H7 (cell line): ENCODE measurements at places on chromosomes 3 and 15.

GRCh38 chr3:107598926-107599771, 76.4 kb downstream of the BBX start:
- DNase-seq: peak; percentile 8

- no peak for DNase-seq
Measured at GRCh38 chr3:105764378-105765307, 104.2 kb downstream of the CBLB start.

GRCh38 chr3:143258692-143259091, 139.1 kb downstream of the CHST2 start:
- DNase-seq: no peak

DNA sequence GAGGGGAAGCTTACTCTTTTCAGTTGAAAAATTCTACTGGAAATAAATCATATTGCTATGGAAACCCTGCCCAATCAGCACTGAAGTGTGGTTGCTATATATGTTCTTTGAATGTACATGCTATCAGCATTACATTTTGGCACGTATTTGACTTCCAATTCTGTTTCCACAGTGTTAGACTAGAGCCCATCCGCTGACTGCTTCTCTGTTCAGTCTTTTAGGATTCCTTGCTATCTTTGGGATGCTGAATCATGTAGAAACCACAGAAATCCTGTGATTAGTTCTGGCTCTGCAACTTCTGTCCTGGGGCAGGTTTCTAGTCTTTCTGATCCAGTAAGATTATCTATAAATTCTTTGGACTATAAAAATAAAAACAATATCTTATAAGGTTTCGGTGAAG, 128.2 kb upstream of the SLC7A14 start:
- DNase-seq: no peak

DNA sequence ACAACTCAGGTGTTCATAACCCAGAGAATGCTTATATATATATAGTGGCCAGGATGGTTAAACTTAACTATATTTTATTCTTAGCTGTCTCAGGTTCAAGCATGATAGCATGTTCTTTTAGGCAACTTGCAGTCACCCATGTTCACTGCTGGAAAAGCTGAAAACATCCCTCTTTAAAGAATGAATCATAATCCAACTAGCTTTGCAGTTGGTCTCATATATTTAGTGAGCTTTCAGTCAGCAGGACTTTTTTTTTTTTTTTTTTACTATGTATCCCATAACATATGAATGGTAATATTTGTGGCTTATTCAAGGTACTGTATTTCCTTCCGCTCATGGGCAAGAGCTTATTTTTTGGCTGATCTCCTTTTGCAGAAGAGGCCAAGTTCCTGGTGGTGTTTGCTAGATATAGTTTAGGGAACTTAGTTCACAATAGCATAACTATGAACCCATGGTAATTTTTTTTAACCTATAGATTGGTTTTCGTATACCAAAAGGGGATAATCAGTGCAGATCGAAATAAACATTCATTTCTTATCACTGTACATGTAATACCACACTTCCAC, 77.6 kb downstream of the CMSS1 start:
- DNase-seq: no peak

- DNase-seq: no peak
Measured at GRCh38 chr3:141859651-141860050, 16.8 kb upstream of the ATP1B3 start.

- no peak for DNase-seq
Measured at GRCh38 chr3:47296562-47297302, 14.0 kb downstream of the KLHL18 start.

DNA sequence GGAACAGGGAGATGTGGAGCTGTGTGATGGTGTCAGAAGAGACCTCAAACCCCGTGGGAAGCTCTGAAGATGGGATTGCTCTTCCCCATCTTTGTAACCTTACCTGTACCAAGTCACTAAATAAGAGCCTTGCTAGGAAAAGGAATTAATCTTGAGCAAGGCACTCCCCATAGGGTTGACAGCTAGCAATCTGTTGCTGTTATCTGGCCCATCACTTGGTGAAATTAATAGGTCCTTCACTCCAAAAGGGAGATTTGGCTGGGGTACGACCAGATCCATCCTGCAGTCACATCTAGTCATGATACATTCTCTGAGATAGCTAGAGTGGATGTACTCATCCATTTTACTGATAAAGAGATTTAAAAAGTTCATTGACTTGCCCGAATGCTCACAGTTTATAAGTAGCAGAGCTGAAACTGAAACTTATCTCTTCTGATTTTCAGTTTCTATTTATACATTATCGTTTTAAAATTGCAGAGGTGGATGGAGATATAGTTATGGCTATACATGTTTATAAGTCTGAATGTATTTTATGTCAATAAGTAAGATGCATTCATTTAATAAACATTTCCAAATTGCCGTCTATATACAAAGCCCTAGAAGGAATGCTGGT, 299.1 kb upstream of the MCTP2 start:
- no peak for DNase-seq

DNA sequence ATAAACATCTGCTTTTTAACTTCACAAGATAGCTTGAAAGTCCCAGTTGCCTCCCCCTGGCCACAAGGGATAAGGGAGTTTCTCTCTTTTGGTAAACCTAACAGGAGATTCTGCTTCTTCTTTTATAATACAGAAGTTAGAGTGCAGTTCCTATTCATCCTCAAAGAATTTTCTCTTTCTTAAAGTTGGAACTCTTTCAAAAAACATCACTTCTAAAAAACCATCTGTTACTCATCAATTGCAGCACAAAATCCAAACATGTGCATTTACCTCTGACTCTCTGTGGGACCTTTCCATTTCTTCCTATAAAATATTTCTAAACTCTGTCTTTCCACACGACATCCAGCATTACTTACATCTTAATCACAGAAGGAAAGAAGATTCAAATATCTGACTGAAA, 5.1 kb downstream of the DPH6 start:
- DNase-seq: no peak
